ENCODE measurements at places on chromosomes 7 and 10. TPM values are rescaled to one million over a fixed set of nuclear protein-coding genes. Genes with fewer than 3 reads are reported as not detected.

The GRID1 gene
- 0.22 TPM for total RNA-seq

The GPR141 gene
- not detected for total RNA-seq

The FAM13C gene
- total RNA-seq: 0.22 TPM

The ZNF467 gene
- total RNA-seq: 1.3 TPM

The OPALIN gene
- not detected for total RNA-seq

The C7orf57 gene
- 0.31 TPM for total RNA-seq

The ZMIZ1 gene
- 46.3 TPM for total RNA-seq

The ASB10 gene
- total RNA-seq: not detected

The CPED1 gene
- not detected for total RNA-seq

The NUTM2B gene
- total RNA-seq: 0.36 TPM
